ENCODE measurements at places on chromosomes 12 and 14. TPM values are rescaled to one million over a fixed set of nuclear protein-coding genes. Genes with fewer than 3 reads are reported as not detected.

- peak; percentile 27 for DNase-seq
These were observed 132.5 kb downstream of the FOXN3 start for GRCh38 chr14:89284333-89285058.

GRCh38 chr14:81535396-81536164 lies 1.9 kb upstream of the SEL1L start:
- no peak for DNase-seq

GRCh38 chr14:92945959-92946846 lies 23.3 kb downstream of the CHGA start:
- DNase-seq = no peak

- DNase-seq = no peak
These were observed 48.9 kb upstream of the EML1 start for GRCh38 chr14:99744199-99744872.

IRAK3 gene
- 14.6 TPM for total RNA-seq

TSHR gene
- 2.9 TPM for total RNA-seq

Data from skin of body (tissue), 3 donors.